ENCODE measurements at places on chromosomes 1 and 21. TPM values are rescaled to one million over a fixed set of nuclear protein-coding genes. Genes with fewer than 3 reads are reported as not detected.

Gene OPRD1
- total RNA-seq = under 0.01 TPM

Gene C1orf53
- total RNA-seq = 3.2 TPM

Gene PLCH2
- 107 TPM for total RNA-seq

Gene KPRP
- total RNA-seq = not detected

Gene PLA2G5
- not detected for total RNA-seq

Gene SRRM1
- 18.8 TPM for total RNA-seq

Gene EDARADD
- total RNA-seq = 3.1 TPM

Gene GBP2
- total RNA-seq = 22.7 TPM

Gene OPTC
- total RNA-seq = not detected

Gene ANKRD35
- total RNA-seq = 0.24 TPM

Gene ADGRL4
- 0.96 TPM for total RNA-seq

Gene TTC39A
- 8.1 TPM for total RNA-seq

Gene PYHIN1
- not detected for total RNA-seq

Gene MYOG
- not detected for total RNA-seq

Gene CD101
- total RNA-seq = 0.48 TPM

Gene FCRLA
- not detected for total RNA-seq

Gene OR2L3
- not detected for total RNA-seq

Gene MRPS15
- 86.5 TPM for total RNA-seq

Gene INKA2
- 1.7 TPM for total RNA-seq

Gene TAS1R1
- not detected for total RNA-seq

Gene VANGL2
- 6.6 TPM for total RNA-seq

Gene PIK3R3
- total RNA-seq = 2.4 TPM

Gene DDR2
- 1.7 TPM for total RNA-seq

Gene TMIGD3
- total RNA-seq = not detected

Gene GBP6
- total RNA-seq = 38.6 TPM

Gene ARMH1
- 1.1 TPM for total RNA-seq

Gene NCMAP
- 1.2 TPM for total RNA-seq

Gene ST7L
- total RNA-seq = 10.0 TPM

Gene ZNF683
- not detected for total RNA-seq

Gene MFSD2A
- 17.8 TPM for total RNA-seq

Gene TIE1
- total RNA-seq = 0.85 TPM

Gene S100A12
- 1.7 TPM for total RNA-seq

Gene UBXN11
- 1.9 TPM for total RNA-seq

Gene TRNP1
- total RNA-seq = 42.2 TPM

Gene CLDN14
- total RNA-seq = not detected

Gene OR2G6
- not detected for total RNA-seq

Gene GNG12
- 120 TPM for total RNA-seq

Gene IQGAP3
- total RNA-seq = 0.85 TPM

Gene PERM1
- not detected for total RNA-seq

Gene CD247
- not detected for total RNA-seq

All from tracheal epithelial cell (primary cell).